ENCODE measurements at places on chromosomes 3 and 15.

GRCh38 chr15:100734586-100734985 is 132.2 kb downstream of the ASB7 start:
- no peak for DNase-seq

DNA sequence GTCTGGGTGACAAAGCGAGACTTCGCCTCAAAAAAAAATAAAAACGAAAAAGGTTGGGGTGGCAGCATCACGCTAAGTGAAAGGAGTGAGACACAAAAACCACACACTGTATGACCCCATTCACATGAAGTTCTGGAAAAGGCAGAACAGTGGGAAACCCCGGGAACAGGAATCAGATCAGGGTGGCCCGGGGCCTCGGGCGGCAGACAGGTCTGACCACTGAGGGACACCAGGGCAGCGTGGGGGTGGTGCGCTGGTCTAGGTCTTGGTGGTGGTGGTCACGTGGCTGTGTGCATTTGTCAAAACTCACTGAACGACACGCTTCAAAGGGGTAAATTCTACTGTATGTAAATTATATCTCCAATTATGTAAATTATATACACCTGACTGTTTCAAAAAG is 79.7 kb upstream of the PRR20G start:
- no peak for DNase-seq

DNA sequence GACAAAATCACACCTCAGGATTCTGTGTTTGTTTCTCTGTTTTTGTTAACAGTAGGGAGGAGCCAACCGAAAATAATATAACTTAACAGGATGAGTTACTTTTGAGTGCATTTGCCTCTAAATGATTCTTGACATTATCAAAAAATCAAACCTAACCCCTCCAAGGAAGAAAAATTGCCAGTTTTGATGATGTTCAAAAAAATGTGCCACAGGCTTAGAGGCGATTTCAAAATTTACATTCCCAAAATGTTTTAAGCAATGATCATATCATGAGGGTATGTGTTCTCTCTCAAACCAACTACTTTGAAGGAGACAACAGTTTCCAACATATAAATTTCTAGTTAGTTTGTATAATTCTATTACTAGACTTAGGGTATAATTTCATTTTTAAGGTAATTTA is 6.7 kb downstream of the VGLL3 start:
- no peak for DNase-seq

DNA sequence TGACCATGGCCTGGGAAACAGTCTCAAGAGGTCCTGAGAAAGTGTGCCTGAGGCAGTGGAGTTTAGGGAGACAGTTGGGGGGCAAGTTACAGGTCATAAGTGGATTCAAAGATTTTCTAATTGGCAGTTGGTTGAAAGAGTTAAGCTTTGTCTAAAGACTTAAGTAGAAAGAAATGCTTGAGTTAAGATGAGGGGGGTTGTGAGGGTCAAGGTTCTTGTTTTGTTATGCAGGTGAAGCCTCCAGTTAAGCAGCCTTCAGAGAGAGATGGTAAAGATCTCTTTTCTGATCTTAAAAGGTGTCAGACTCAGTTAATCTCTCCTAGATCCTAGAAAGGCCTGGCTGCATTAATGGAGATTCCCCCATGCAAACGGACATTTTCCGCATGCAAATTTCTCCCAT is 356.3 kb upstream of the C2CD4B start:
- DNase-seq: no peak

DNA sequence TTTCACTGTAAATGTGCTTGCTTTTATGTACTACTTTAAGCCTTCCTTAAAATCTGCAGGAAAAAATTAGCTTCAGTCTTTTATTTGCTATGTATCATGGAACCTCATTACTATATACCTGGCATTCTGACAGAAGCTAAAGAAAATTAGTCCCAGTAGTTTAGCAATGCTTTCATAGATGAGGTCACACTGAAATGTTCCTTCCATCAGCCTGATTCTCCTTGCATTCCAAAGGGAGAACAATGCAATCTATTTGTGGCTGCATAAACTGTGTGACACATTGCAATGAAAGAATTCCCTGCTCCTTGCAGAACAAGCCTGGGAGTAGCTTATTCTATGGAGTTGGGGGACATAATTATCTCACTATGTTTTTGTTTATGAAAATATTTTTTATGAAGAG is 691.5 kb upstream of the ARPP21 start:
- no peak for DNase-seq

- no peak for DNase-seq
Measured at GRCh38 chr3:102207151-102207571, 227.7 kb upstream of the ZPLD1 start.

- DNase-seq: no peak
Measured at GRCh38 chr3:159852821-159853505, 135.7 kb upstream of the IL12A start.

GRCh38 chr3:61634678-61635077 is 73.3 kb downstream of the PTPRG start:
- no peak for DNase-seq

GRCh38 chr3:197482001-197482400 is 73.8 kb downstream of the BDH1 start:
- DNase-seq: no peak

GRCh38 chr15:50257332-50257731 is 8.2 kb downstream of the HDC start:
- no peak for DNase-seq

DNA sequence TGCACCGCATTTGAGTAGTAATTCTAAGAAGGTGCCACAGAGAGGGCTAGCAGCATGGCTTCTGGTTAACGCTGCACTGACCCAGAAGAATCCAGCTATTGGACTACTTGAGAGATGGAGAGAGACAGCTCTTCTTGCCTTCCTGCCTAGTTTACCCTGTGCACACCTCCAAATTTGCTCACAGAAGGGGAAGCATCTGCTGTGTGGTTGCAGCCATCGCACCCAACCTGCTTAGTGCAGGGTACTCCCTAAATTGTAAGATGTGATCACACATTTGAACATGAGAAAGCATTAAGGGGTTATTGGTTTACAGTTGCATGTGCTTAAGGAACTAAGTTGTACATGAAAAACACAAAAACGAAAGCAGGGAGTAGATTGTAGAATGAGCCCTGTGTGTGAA is 122.1 kb downstream of the FOXB1 start:
- DNase-seq: no peak

GRCh38 chr3:20394243-20394642 is 208.2 kb upstream of the SGO1 start:
- no peak for DNase-seq

DNA sequence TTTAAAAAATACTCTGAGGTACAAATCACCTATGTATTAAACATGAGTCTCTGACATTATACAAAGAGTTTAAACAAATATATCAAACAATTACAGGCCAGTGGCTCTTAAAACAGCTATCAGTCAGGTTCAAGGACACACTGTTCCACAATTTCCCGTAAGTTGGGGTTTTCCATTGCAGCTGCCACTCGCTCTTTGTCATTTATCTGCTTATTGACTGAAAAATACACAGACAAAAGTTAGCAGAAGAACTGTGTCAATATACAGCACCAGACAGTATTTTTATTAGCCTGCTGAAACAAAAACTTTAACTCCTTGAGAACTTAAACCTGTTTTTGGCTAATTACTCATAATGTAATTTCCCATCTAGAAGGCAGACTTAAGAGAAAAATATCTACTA is 20.8 kb downstream of the CIAO2A start:
- DNase-seq: no peak

GRCh38 chr3:41267975-41268640 is 68.8 kb downstream of the CTNNB1 start:
- no peak for DNase-seq

GRCh38 chr15:37425541-37425940 is 325.2 kb upstream of the MEIS2 start:
- DNase-seq: no peak

GRCh38 chr15:78092261-78093041 is at the start of gene SH2D7:
Gene SH2D7, plus strand, starts transcription at chr15:78092561. Its CDS starts 24 bp downstream, at chr15:78092585.
- no peak for DNase-seq

DNA sequence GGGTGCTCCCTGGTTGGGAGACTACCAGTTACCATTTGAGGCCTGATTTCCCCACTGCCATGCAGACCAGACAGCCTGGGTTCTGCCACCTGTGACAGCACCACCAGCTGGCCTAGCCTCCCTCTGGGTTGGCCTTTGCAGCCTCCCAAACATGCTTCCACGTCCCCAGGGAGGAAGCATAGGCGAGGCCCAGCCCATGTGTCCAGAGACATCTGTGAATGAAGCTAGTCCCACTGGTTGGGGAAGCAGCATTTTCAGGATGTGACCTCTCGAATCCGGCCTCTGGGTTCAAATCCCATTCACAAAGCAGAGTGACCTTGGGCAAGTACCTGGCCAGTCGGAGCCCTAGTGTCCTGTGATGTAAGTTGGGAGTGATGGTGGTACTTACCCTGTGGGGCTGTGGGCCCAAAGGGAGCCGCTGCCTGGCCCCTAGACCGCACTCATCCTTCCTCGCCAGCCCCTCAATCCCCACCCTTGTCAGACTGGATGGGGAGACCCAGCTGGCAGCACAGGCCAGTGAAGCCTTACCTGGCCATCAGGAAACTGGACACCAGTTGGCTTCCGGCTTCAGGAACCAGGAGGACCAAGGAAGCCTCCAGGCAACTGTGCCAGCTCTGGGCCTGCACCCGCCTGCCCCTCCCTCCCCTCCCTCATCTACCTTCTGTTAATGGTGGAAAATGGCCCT is 6.0 kb downstream of the KLF15 start:
- no peak for DNase-seq

- DNase-seq: no peak
Measured at GRCh38 chr3:87227835-87228144, 681 bp downstream of the CHMP2B start.

GRCh38 chr15:33108518-33108917 is 86.0 kb downstream of the FMN1 start:
- DNase-seq: no peak

- no peak for DNase-seq
Measured at GRCh38 chr3:189360291-189360690, 188.5 kb downstream of the TPRG1 start.

DNA sequence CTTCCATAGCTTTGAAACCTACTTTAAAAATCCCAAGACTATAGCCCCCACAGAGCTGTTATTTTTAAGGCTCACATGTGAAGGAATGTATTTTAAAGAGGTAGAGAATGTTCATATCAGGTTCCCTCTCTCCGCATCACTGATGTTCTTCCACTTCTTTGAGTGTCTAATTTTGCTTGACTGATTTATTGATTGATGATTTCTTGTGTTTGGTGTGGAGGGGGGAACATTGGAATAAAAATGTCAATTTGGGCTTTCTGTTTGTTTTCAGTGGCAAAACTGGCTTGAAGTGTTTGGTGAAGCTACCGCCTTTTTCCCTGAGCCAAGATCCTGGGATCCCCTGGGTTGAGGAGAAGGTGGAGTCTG is 2.7 kb upstream of the TMEM212 start:
- no peak for DNase-seq

- no peak for DNase-seq
Measured at GRCh38 chr3:36697229-36698001, 66.9 kb downstream of the DCLK3 start.

GRCh38 chr3:128992926-128993460 is 883 bp downstream of the CFAP92 start:
- no peak for DNase-seq

DNA sequence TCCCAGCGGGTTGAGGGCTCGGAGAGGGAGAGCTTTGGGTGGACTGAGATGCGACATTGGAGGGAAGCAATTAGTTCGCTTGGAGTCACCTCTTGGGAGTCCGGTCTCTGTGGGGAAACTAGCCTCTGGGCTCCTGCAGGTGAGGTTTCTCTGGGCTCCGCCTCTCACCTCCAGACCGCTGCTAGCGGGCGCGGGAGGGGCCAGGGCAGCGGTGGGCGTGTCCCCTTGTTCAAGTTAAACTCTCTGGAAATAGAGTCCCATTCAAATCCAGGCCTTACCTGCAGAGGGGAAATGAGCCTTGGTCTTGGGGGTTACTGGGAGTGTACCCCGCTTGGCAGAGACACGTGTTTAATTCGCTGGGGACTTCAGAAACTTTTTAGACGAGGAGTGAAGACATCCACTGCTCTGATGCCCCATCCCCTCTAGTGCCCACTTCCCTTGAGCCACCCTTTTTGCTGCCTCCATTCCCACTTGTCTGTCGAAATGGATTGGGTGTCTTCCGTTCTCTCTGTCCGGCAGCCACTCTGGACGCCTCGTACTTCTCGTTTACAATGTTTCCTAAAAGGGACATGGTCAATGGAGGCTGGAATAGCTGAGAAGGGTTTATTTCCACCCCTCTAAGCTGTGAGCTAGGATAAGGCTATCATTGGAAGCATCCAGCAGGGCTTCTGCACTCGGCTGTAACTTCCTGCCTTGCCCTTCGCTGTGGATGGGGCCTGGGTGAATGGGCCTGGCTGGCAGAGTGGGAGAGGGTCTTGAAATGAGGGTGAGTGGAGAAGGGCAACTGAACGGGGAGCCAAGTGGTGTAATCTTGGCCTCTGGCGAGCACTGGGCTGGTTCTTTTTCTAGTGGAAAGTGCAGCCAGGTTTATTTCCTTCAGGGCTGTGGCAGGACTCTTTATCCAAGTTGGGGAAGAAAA is 1.1 kb downstream of the MITF start:
- no peak for DNase-seq

- no peak for DNase-seq
Measured at GRCh38 chr3:56860939-56861338, 59.2 kb upstream of the ARHGEF3 start.

DNA sequence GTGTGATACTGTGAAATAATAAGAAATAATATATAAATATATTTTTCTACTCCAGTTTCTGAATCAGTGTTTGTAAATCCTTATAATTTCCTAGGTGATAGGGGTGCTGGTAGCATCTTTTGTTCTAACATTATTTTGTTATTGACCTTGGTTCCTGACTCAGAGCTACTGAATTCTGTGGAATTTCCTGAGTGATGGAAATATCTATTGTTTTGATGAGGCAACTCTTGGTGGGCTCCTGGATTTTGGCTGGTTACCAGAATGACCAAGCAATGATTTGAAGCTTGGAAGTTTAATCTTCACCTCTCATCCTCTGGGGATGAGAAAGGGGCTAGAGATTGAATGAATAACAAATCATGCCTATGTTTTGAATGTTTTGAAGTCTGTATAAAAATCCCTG is 377.3 kb downstream of the LPP start:
- DNase-seq: no peak

DNA sequence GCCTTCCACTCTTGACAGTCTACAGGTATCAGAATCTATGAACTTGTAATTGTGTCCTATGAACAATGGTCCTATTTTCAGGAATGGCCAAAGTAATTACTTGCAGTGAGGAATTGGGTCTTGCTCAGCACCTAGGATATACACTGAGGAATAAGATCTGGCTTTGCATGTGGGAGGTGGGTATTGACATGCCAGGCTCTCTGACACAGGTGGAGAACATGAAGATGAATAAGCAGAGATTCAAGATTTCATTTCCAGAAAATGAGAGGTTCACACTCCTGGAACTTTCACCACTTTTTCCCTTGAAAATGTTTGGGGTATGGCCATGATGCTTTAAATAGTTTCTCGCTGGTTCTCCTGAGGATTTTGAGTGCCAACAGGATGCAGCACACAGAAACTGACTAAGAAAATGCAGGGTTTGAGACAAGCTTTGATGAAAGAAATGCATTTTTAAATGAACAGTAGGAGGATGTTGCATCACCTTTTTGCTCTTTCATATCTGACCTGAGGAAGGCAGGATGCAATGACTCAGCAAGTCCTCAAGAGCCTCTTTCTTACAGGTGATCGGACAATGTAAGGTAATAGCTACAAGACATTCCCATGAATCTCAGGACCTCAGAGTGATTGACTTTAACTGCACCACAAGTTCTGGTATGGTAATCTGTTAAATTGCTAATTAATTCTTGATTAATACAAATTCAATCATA is 3.7 kb downstream of the HRG start:
- no peak for DNase-seq

Measured in Kasumi-1 (cell line).